ENCODE measurements at places on chromosomes 3 and 15.

- DNase-seq = no peak
Measured at GRCh38 chr3:196662711-196663571, 23.4 kb downstream of the NRROS start.

DNA sequence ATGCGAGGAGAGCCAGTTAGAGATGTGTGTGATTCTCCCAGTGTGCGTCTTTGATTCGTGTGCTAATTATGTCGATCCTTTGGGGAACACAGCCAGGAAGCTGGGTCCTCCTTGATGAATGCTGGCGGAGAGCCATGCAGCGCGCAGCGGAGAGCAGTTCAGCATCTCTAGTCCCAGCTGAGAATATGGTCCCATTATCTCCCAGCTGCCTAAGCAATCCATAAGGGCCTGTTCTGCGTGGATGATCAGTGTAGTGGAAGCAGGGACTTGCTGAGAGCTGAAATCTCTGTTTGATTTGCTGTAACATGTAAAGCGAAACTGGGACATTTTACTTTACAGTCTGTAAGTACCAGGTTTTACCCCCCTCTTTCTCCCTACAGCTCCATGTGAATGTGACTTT lies 412.7 kb downstream of the CNTN4 start:
- DNase-seq = no peak

- DNase-seq = no peak
Measured at GRCh38 chr3:129855832-129856419, 37.6 kb downstream of the TMCC1 start.

GRCh38 chr3:113231391-113231790 lies 20.0 kb downstream of the BOC start:
- DNase-seq = no peak

DNA sequence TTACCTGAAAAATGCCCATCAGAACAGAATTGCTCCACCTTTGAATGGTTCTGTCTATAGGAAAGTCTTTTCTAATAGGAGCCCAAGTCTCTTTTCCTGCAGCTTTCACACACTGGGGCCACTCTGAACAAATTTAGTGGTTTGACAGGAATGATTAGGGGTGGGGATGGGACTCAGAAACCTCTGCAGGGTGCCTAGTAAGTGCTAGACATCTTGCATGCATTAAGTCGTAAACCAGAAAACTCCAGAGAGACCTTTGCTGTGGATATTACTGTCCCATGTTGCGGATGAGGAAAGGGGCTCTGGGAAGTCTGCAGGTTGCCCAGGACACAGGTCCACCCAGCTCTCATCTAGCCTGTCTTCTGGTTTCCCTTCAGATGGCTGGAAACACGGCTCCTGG lies 189.7 kb downstream of the OPA1 start:
- no peak for DNase-seq

GRCh38 chr3:14505001-14505802 lies 34.9 kb downstream of the GRIP2 start:
- no peak for DNase-seq

Measured in T-helper 22 cell (primary cell).